PC-3 (cell line): ENCODE measurements at places on chromosomes 7 and 10. TPM values are rescaled to one million over a fixed set of nuclear protein-coding genes. Genes with fewer than 3 reads are reported as not detected.

The GRID2IP gene
- not detected in 2 replicates for total RNA-seq

GRCh38 chr7:36115448-36116321, 37.4 kb upstream of the EEPD1 start:
- peak; percentile 97 for DNase-seq

The TAF3 gene
- 1.2 and 2.0 TPM in 2 replicates for total RNA-seq

- DNase-seq, result no peak
Measured at GRCh38 chr7:136016649-136017395, 39.7 kb upstream of the MTPN start.

GRCh38 chr10:112259688-112260087, 23.5 kb upstream of the TECTB start:
- no peak for DNase-seq

- DNase-seq, result no peak
Measured at GRCh38 chr10:44564790-44565189, 179.9 kb upstream of the CXCL12 start.

The PROSER2 gene
- total RNA-seq, result 52.5 and 66.0 TPM in 2 replicates

- DNase-seq, result no peak
Measured at GRCh38 chr10:79243181-79244067, 103.8 kb upstream of the PPIF start.

- DNase-seq, result peak; percentile 42
Measured at GRCh38 chr10:104330168-104331110, 7.8 kb downstream of the ITPRIP start.

GRCh38 chr10:131681656-131682055, 219.2 kb upstream of the PPP2R2D start:
- DNase-seq, result no peak

GRCh38 chr10:119391440-119392251, 150.9 kb downstream of the RGS10 start:
- no peak for DNase-seq

The KCNH2 gene
- 0.84 and 1.6 TPM in 2 replicates for total RNA-seq

The CADPS2 gene
- total RNA-seq, result 7.5 and 9.4 TPM in 2 replicates

GRCh38 chr7:101676956-101677355, 47.9 kb upstream of the MYL10 start:
- DNase-seq, result no peak

DNA sequence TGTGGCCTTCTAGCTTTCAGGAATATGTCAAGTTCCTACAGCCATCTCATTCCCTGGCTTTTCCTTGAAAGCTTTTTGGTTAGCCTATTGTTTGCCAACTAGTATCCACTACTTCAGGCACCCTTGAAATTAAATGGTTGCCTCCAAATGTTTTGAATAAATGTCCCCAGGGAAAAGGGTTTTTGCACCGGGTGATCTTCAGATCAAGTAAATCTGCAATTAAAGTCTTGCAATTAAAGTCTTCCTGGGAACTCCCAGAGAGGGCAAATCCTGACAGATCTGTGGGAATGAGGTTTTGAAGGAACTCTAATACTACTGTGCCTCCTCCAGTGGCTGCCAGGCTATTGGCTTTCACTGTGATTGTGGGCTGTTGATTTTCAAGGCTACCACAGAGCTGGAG, 17.7 kb upstream of the ZNRF2 start:
- DNase-seq, result no peak

The FAM25A gene
- 6.6 and 11.4 TPM in 2 replicates for total RNA-seq

GRCh38 chr10:124681626-124682552, 62.3 kb downstream of the FAM53B start:
- DNase-seq, result no peak
